HAP-1 (cell line): ENCODE measurements at places on chromosomes 4 and X.

- no peak for DNase-seq
These were observed 22.8 kb downstream of the IL1RAPL1 start for GRCh38 chrX:28609917-28610613.

- DNase-seq = no peak
These were observed 202.1 kb downstream of the GPC3 start for GRCh38 chrX:133783274-133783673.

DNA sequence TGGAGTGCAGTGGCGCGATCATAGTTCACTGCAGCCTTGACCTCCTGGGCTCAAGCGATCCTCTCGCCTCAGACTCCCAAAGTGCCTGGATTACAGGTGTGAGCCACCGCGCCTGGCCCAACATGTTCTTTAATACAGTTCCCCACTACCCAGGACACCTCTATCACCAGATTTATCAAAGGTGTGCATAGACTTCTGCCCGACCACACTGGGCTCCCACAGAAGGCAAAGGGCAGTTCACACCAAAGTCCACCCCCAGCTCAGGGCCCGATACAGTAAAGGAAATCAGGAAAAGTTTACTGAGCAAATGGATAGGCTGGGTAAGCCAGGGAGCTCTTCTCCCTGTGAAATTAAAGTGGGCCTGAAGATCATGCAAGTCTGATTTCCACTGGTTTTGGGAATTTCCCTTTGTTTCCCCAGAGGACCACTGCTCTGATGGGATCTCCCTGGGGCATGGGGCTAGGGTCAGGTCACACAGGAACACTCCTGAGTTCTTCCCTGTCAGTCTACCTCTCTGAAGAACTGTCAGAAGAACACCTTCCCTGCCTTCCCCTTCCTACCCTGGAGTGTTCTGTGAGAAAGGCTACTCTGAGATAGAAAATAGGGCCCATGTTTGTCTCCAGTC is 17.7 kb upstream of the PIM2 start:
- DNase-seq = no peak

DNA sequence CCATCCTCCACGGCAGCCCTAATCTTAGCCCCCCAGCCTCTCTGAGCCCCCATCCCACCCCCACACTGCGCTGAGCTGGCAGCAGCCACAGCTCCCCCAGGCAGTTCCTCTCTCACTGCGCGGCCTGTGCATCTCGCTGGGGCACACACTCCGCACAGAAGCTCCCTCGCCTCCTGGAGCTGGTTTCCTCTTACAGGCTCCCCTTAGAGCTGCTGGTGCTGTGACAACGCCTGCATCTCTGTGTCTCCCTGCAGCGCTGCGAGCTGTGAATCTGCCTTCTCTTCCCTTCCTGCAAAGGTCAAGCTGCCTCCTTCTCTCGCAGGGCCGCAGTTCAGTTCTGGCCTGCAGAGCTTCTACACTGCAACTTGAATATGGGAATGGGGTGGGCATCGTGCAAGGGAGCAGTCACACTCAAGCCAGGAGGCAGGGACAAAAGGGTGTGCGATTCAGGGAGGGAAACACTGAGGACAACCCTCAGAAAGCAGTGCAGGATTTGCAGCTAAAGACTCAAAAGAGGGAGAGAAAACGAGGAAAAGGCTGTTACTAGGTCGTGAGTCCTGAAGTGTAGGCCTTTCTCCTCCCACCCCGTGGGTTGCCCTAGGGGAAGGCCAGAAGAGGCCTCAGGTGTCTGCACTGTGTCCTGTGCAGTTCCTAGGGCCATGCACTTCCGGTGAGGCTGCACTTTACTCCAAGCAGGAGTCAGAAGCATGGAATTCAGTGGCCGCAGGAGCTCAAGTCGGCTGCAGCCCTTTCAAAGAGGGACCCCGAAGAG is 87.0 kb downstream of the BCOR start:
- no peak for DNase-seq

GRCh38 chr4:40214661-40215418 is 18.0 kb downstream of the RHOH start:
- DNase-seq = no peak
